Trophoblast cell (in vitro differentiated cells and primary cell): ENCODE measurements at places on chromosomes 1 and 21.
A peak's percentile ranks its signal among the peaks of the same experiment; 100 is the strongest.

- DNase-seq: no peak
These were observed 19.7 kb upstream of the ABCG1 start for GRCh38 chr21:42198929-42199867.

DNA sequence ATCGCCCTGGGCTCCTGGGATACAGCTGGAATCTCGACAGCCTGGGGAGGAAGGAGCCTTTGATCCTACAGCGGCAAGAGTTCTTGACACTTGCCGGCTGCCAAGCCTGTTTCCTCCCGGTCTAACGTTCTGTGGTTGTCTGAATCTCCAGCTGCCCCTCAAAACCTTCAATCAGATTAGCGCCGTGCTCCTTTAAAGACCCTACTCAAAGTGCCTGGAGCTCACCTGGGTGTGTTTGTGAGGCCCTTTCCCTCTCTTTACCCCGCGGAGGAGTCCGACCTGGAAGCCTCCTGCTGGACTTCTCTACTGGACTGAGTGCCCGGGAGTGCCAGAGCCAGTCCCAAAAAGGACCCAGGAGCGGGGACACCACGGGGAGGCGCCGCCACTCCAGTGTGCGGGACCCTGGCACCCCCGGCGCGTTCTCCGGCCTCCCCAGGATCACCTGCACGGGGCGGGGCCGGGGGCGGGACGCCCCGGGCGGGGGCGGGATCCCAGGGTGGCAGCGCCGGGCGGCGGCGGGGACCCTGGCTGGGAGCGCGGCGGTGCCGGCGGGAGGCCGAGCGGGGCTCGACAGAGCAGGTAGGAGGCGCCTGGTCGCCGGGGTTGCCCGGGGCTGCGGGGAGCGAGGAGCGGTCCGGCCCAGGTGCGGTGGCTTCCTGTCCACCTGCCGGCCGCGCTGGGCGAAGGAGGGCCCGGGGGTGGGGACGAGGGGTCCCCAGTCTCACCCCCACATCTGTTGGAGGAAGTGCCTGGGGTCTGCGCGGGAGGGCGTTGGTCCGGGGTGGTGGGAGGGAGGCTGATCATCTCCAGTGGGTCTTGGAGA, at the start of gene NCMAP:
Gene NCMAP, plus strand, starts transcription at position 497 of the 823 bp plus-strand sequence. CDS start 39,344 bp downstream, outside the sequence.
- DNase-seq: no peak

- DNase-seq: peak; percentile 57
These were observed 37.5 kb upstream of the RCAN3 start for GRCh38 chr1:24465099-24465498.

GRCh38 chr1:81192647-81193642, 607.8 kb upstream of the ADGRL2 start:
- peak; percentile 42 for DNase-seq

- DNase-seq: peak; percentile 16
These were observed 74.2 kb upstream of the MACF1 start for GRCh38 chr1:39130325-39130724.

DNA sequence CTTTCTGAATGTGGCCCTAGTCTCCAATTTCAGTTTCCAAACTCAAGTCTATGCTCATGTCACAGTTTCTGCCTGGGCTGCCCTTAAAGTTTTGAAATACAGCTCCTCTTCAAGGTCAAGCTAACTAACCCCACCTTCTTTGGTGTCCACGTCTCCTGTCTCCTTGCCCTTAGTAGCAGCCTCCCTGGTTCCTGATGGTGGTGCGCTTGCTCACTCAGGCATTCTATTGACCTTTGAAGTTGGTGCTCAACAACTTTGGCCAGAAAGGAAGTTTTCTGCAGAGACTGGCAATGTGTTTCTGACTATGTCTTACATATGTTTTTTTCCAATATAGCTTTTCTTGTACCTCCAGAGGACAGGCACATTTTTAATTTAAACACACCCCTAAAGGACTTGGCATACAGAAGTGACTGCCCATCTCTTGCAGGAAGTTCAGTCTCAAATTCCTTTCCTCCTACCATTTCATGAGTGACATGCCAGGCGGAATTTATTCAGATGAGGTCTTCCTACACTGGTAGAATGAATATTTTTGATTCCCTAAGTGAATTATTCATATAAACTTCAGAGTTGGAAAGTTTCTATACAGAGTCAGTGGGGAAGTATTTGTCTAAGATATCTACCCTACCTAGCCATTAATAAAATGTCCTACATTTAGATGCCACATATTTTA, 364.3 kb upstream of the USP24 start:
- DNase-seq: no peak

DNA sequence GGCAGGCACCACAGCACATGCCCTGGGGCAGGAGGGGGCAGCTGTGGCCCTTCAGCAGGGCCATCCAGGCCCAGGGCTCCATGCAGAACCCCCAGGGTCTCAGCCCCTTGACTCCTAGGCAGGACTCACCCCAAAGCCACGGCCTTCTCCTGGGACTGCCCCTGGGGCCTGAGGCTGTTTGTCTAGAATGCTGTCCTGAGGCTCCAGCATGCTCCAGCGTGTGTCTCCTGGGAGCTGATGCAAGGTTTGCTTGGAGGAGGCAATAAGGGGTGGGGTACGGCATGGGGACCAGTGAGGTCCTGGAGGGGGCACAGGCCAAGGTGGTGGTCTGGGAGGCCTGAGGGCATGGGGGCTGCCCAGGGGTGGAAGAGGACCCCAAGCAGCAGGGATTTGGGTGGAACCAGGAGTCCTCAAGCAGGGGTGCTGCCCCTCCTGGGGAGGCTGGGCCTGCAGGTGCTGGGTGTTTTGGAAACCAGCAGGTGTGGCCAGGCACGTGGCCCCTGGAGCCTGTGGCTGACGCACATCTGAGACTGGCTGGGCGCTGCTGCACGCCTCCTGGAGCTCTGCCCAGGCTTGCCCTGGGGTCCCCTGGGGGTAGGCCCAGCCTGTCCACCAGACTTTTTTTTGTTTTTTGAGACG, 7.8 kb upstream of the CALML6 start:
- DNase-seq: peak; percentile 97

- no peak for DNase-seq
These were observed 61.4 kb downstream of the PPP2R5A start for GRCh38 chr1:212346601-212347000.

- DNase-seq: no peak
These were observed 78.0 kb downstream of the HLX start for GRCh38 chr1:220957233-220957605.

DNA sequence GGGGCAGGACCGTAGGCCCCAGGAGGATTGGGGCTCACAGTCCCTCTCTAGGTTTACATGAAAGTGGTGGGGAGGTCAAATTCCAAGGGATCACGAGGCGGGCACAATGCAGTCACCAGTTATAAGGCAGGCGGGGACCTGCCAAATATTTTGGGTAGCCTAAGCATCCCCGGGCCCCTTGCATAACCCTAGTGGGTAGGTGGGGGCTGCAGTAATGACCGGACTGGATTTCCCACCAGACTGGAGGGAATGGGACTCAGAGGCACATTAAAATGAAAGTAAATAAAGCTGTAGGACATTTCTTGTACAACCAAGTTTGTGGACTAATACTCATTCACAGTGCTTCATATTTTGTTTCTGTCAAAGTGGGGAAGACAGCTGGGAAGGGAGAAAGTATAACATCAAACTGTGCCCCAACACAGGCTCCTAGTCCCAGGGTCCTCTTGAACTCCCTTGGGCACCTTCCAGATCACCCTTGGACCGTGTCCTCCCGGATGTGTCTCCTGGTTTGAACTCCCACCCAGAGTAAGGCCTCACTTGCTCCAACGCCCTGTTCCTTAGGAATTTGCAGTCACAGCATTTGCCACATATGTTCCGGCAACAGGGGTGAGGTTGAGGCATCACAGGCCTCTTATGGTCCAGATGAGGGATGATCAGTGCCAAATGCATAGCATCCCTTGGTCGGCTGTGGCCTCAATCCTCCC, 28.4 kb upstream of the KIAA0040 start:
- DNase-seq: no peak

GRCh38 chr1:101849356-101849755, 147.4 kb downstream of the OLFM3 start:
- DNase-seq: no peak

DNA sequence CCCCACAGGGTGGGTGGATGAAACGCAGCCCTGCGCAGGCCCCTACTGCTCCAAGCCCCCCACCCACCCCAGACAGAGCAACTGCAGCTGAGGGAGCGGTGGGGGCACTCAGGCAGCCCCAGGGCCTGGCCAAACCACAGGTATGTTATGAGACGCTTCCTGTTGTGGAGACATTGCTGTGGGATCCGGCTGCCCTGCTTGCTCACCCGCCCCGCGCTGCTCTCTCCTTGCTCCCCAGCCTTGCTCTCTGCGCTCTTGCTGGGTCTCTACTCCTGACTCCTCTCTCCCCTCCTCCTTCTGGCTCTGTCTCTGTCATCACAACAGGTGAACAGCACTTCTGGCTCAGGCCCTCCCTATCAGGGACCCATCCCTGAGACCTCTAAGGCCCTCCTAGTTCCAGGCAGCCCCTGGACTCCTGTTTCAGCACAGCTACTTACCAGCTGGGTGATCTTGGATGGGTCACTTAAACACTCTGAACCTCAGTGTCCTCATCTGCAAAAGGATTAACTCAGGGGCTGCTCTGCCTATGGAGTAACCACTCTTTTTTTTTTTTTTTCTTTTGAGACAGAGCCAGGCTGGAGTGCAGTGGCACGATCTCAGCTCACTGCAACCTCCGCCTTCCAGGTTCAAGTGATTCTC, 15.9 kb downstream of the COL8A2 start:
- no peak for DNase-seq

GRCh38 chr1:39979654-39980053, 24.7 kb downstream of the MFSD2A start:
- DNase-seq: no peak

DNA sequence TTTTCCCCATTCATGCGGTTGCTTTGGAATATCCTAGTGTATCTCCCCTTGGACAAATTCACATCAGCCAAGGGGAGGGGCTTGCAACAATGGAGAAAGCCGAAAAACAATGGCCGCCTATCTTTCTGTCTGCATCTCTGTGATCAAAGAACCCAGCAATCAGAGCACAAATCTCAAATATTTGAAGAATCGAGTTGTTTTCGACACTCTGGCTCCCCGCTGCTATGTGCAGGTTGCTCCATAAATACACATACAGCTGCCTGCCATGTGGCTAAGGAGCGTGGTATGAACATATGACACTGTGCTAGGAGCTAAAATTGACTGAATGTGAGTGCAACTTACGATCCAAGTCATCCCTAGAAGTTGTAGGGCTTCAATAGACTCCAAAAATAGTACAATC, 8.5 kb downstream of the CFHR4 start:
- peak; percentile 58 for DNase-seq

DNA sequence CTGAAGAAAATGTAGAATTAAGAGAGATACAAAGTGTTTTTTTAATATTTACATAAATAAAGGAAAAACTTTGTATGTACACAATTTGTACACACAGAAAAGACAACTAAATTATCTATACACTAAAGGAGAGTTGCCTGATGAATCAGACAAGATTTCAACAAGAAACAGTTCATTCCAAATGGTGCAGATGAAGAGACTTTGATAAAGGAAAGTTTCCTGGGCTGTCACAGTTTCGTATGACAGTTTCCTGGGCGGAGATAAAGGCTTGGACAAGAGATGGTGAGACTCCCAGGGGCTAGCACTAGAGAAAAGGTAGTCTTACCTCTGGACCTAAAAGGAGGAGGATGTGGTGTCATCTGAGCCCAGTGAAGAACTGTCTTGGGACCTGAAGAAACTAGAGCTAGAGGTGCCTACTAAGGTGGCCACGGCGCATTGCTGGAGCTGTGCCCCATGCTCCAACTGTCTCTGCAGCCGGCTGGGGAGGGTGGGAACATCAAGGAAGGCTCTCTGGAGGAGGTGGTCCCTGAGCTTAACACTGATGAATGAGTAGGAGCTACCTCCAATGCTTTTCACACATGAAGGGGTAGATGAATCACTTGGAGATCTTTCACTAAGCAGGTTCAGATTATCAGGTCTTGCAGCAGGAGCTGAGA, 32.2 kb downstream of the ETS2 start:
- no peak for DNase-seq

GRCh38 chr1:30807318-30808066, 49.9 kb upstream of the LAPTM5 start:
- DNase-seq: no peak

DNA sequence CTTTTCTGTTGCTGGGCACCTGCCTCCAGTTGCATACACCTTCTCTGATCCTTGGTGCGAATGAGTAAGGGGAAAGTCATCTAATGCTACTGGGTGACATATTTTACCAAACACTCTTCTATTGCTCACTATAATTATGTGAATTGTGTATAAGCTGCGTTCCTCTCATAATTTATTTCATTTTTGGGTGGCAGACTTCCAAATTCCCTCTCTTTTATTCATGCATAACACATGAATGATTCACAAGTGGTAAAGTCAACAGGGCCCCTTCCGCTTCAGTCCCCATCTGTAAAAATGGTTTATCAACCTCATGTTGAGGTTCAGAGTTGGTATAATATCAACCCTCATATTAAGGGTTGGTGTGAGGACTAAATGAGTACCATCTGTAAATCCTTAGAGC, 3.2 kb upstream of the QSOX1 start:
- no peak for DNase-seq

- DNase-seq: no peak
These were observed 59.3 kb downstream of the EYA3 start for GRCh38 chr1:28028873-28029654.

DNA sequence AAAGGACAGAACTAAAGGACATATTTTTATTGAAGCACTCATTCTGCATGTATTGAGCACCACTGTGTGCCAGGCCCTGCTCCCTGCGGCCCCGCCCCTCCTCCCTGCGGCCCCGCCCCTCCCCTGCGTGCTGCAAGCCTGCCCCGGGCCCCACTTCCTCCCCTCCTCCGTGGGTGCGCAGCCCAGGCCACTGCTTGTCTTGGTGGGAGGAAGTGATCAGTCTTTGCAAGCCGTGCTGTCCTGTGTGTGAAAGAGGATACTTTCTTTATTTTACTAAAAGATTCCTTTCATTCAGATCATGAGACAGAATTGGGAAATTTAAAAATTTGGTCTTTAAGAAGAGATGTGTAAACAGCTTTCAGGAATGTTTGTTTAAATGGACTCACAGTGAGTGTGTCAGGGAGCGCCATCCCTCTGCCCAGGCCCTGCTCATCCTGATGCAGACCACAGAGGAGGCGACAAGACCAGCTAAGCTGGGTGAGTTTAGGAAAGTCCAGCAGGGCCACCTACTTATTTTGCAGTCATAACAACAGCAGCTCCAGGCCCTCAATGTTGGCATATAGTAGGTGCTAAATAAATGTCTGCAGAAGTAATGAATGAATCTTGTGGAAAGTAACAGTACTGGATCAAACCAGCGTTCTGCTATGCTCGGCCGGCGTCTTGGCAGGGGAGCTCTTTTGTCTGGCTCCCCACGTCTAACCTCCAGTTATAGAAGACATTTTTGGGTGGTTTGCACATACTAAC, 88.3 kb upstream of the SELENON start:
- no peak for DNase-seq
